Hypothalamus (tissue), 51 donors: ENCODE measurements at places on chromosomes 4 and X.

DNA sequence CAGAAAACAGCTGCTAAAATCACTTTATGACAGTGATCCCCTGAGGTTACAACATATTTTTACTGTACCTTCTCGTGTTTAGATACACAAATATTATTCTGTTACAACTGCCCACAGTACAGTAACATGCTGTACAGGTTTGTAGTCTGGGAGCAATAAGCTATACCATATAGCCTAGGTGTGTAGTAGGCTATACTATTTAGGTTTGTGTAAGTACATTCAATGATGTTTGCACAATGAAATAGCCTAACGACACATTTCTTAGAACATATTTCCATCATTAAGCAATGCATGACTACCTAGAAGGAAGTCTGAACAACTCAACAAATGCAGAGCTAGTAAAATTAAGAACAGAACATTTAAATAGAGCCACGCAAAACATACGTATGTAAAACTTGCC lies 112.7 kb downstream of the ZAR1 start:
- no peak for DNase-seq

DNA sequence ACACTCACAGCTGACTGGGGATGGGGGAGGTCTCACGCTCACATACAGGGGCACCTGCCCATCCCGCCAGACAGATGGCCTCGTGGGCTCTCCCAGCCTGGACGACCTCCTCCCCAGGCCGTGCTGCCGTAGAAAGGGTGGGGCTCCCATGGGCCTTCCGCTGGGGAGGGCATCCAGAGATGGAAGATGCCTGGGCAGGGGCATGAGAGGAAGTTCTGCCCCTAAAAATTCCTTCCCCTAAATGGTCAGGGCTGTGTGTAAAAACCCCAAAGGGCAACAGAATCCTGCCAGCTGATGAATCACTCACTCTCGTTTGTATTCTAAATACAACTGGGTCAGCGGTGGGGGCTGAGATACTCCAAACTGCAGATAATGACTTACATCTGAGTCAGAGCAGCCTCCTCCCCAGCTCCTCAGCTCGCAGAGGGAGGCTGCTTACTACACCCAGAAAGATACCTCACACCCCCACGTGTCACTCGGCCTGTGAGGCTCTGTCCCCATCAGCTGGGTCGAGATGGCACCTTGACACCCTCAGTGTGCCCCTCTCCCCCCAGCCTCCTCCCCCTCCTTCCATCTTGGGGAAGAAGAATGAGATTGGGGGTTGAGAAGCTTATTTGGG lies 10.1 kb downstream of the WDR1 start:
- peak; percentile 44 for DNase-seq

GRCh38 chrX:50152456-50152855 lies 48.4 kb downstream of the AKAP4 start:
- DNase-seq: no peak

GRCh38 chr4:90028460-90028859 lies 98.7 kb upstream of the CCSER1 start:
- DNase-seq: no peak

GRCh38 chr4:78953769-78954666 lies 14.8 kb upstream of the PAQR3 start:
- DNase-seq: no peak

- DNase-seq: no peak
These were observed 53.7 kb downstream of the DCTD start for GRCh38 chr4:182863501-182863900.

DNA sequence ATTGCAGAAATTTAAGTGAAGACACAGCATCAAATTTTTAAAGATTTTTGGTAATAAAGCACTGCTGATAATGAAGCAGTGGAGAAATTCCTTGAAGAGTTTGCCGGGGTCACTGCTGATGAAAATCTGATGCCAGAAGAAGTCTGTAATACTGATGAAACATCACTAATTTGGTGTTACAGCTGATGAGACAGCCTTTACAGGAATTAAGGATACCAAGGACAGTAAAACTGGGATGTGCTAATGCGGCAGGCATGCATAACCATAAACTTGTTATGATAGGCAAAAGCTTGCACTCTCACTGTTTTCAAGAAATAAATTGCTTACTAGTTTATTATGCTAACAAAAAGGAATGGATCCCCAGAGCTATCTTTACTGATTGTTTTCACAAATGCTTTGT lies 52.9 kb upstream of the VEGFC start:
- DNase-seq: no peak

- no peak for DNase-seq
These were observed 419.7 kb downstream of the FAT4 start for GRCh38 chr4:125734504-125734903.

GRCh38 chr4:120921456-120922380 lies 808 bp downstream of the PRDM5 start:
- peak; percentile 42 for DNase-seq

DNA sequence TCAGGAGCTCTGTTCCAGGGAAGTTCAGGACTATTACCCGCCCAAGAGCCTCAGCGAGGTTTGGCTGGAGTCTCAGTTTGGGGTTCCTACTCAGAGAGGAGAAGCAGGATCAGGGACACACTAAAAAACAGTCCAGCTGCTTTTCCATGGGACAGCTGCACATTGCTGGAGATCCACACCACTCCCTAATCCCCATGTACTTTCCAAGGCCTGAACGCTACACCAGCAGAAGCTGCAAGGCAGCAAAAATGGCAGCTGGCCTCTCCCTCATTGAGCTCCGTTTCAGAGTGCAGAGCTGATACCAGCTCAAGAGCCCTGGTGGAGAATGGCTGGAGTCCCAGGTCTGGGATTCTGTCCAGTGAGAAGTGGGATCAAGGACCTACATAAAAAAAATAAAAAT lies 551.2 kb upstream of the PABPC5 start:
- DNase-seq: no peak

- DNase-seq: no peak
These were observed 57.0 kb downstream of the SORBS2 start for GRCh38 chr4:185754961-185755360.

DNA sequence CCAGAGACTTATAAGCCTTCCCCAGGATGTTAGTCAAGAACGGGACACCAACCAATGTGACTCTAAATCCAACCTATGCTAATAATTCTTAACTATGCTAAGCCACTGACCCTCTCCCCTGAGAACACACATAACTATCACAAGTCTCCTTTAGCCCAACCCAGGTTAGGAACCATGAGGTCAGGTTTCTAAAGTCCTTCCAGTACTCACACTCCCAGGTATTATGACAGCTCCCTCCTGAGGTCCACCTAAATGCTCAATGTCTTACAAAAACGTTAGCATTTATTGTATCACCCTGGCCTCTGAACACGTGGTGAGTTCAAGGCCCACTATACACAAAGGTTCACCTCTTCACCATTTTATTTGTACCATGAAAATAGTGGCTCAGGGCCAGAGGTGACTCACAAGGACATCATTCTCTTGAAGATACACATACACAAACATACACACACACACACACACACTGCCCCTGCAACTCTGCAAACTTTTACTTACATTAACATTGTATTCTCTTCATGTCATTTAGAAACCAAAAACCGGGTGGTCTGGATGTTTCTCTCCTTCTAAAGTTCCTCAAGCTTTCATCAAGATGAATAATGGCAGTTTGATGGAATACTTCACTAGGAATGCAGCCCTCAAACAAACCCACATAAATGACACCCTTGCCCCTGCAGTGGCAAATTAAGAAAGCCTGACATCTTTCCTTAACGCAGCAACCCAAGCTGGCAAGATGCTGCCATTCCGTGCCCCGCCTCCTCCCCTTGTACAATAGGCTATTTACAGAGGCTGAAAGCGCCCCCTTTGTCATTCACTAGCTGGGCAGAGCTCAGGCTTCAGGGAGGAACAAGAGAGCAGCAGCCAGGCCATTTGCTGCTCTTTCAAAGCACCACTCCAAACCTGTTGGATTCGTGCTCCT lies 17.7 kb downstream of the ACSL1 start:
- DNase-seq: peak; percentile 69

DNA sequence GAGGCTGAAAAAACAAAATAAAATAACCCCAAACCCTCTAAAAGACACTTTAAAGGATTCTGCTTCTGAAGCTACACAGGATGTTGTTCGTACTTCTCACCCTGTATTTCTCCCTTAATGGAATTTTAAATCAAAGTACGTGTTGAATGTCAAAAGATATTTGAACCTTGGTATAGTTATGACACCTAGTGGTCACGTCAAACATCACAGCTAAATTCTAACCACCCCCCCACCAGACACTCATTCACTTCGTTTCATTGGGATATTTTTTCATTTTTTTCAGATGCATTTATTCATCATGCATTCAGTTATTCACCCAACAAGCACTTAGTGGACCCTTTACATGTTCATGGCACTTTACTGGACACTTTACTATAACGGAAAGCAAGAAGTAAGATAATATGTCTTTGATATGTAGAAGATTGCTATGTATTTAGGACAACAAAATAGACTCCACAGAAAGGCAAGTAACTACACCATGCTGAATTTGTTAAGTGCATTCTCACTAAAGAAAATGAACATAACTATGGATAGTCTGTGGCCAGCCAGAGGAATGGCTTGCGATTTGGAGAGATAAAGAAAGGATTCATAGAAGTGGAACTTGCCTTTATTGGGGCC lies 62.5 kb upstream of the GPR174 start:
- no peak for DNase-seq

- no peak for DNase-seq
These were observed 4.7 kb downstream of the MTM1 start for GRCh38 chrX:150573106-150573505.

- DNase-seq: no peak
These were observed 81.2 kb downstream of the SHISA3 start for GRCh38 chr4:42478509-42478908.

DNA sequence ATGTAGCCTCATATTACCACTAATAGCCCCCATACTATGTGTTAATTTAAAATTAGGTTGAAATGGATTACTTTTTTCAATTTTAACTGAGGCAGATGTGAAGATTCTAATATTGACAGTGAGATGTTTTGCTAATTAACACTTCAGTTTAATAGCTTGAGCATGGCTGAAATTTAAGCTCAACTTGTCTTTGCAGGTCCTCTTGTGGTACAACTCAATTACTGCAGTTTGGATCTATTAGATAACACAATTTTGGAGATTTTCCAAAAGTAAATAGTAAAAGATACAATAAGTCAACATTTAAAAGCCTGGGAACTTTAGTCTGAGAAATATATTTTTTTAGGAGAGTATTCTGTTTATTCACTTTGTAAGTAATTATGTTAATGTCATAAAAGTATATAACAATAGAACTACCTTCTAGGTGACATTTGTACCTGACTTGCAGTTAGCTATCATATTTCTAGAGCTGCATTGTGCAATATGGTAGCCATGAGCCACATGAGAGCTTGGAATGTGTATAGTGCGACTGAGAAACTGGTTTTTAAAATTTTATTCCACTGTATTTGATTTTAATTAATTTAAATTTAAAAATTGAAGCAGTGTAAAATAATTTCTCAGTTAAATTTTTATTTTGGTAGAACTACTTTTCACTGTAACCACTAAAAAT lies 73.1 kb upstream of the FMR1 start:
- DNase-seq: no peak

DNA sequence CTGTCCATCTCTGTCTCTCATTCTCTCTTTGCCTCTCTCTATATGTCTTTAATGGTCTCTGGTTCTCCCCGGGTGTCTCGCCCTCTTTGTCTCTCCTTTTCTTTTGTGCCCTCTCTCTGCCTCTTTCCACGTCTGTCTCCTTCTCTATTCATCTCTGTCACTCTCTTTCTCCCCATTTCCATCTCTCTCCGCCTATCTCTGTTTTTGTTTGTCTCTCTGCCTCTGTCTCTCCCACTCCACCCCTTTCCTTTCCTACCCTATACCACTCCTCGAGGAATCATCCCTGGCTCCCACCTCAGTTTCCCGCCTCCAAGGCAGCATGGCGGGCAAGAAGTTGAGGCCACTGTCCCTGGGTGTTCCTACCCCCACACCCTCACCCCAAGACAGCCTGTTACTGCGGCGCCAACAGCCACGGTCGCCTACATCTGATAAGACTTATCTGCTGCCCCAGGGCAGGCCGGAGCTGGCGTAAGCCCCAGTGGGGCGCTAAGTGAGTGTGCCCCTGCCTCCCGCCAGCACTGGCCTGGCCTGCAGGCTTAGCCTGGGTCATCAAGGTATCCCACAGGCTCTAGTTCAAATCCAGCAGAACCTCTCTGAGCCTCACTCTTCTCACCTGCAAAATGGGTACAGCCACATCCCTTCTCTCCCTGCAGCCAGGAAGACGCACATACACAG lies 713 bp upstream of the GATA1 start:
- DNase-seq: no peak

- DNase-seq: no peak
These were observed 48.8 kb downstream of the C4orf33 start for GRCh38 chr4:129144755-129145206.

DNA sequence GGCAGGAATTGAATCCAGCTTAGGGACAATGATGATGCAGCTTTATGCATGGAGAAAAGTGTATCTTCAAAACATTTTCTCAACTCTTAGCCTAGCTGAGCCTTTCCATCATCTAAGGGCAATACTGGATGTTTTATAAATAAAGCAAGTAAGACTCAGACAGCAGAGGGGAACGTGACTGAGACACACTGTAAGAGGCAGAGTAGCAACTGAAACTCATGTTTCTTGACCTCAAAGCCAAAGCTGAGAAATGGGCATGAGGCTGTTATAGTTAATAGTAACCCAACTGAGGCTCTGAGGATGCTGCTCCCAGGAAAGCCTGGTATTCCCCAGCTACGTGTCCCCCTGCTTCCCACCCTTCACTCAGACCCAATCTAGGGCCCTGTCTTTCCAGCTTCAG lies 44.6 kb downstream of the ARHGEF9 start:
- no peak for DNase-seq

GRCh38 chr4:142088906-142089305 lies 452.5 kb downstream of the IL15 start:
- no peak for DNase-seq

- no peak for DNase-seq
These were observed 96.9 kb downstream of the CHRDL1 start for GRCh38 chrX:110698696-110699095.

GRCh38 chr4:110224812-110225211 lies 26.4 kb upstream of the ELOVL6 start:
- DNase-seq: no peak

- no peak for DNase-seq
These were observed 27.2 kb downstream of the PJA1 start for GRCh38 chrX:69138118-69138390.

- DNase-seq: no peak
These were observed 47.2 kb downstream of the EDNRA start for GRCh38 chr4:147528054-147528453.
